ENCODE measurements at places on chromosomes 1 and 21.

- DNase-seq: peak; percentile 78
Observed at GRCh38 chr1:39901714-39902459, at the start of gene MYCL. MYCL (minus strand) TSS chr1:39901917; CDS start chr1:39901434, 483 bp downstream.

- peak; percentile 38 for DNase-seq
Observed at GRCh38 chr1:29236712-29237128, 398 bp downstream of the PTPRU start.

GRCh38 chr1:227766015-227766634 lies 30.9 kb downstream of the SNAP47 start:
- no peak for DNase-seq

- no peak for DNase-seq
Observed at GRCh38 chr1:234551032-234551378, 59.0 kb downstream of the IRF2BP2 start.
